Esophagus muscularis mucosa (tissue), 4 donors: ENCODE measurements at places on chromosomes 5 and 9.

DNA sequence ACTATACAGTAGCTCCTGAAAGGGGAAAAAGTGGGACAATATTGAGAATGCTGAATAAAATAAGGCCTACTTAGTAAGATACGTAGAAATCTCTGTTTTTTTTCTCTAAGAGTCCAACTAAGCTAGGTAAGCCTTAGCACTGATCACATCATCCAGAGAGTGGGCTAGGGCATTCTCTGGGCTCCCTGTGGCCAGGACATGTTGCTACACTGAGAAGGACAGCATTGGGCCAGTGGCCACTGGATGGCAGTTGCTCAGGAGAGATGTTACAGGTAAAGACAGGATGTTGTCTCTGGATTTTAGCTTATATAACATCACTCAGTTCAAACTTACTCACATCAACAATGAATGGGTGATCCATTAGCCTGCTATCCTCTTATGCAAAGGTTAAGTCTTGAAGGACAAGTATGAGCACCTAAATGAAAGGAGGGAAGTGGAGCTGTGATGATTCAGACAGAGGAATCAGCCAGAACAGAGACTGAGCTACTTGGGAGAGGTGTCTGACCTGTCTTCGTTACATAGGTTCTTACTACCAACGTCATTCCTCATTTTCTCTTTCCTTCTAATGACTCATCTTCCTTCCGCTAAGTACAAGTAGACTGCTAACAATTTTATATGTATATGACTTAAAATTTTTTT is 226.6 kb upstream of the ADCY2 start:
- no peak for DNase-seq

DNA sequence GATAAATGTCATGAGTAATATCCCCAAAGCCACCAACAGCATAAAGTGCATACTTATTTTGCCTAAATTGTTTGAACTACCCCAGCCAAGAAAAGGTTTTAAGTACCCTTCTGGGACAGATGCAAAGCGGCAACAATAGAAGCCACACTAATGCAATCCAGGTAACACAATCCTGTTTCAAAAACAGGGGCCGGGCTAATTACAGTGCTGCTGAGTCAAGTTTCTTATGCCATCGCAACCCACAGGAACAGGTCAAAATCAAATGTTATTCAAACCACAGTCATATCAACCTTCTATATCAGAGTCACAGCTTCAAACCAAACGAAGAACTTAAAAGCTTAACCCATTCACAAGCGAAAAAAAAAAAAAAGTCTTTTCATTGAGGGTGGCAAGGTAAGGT is 28.3 kb downstream of the EBF1 start:
- DNase-seq: no peak

GRCh38 chr9:11086561-11086960 is 473.8 kb upstream of the PTPRD start:
- DNase-seq: no peak

GRCh38 chr9:85425153-85425611 is 316.6 kb downstream of the AGTPBP1 start:
- DNase-seq: no peak

- DNase-seq: no peak
These were observed 192.6 kb downstream of the TLE4 start for GRCh38 chr9:79764374-79764773.

GRCh38 chr5:169347786-169348185 is 46.8 kb upstream of the SLIT3 start:
- no peak for DNase-seq

DNA sequence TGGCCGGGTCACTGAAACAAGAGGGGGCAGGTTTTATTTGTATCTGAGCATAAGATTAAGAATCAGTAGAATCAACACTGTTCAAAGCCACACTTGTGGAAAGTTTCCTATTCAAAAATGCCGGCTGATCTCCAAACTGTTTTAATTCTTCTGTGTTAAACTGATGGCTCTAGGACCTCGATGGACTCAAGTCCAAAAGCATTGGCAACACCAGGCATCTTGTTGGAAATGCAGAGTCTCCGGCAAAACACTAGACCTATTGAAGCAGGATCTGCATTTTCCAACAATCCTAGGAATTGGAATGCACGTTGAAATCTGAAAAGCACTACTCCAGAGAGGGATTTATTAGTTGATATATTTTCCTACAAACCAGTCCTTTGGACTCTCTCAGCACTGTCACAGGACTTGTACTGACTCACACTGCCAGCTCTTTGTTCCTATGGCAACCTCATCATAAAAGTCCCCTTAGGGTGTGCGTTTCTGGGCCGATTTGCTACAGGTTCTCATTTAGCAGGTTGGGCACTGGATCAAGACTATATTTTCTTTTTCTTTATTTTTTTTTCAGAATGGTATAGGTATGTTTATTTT is 48.1 kb upstream of the PCA3 start:
- DNase-seq: no peak

DNA sequence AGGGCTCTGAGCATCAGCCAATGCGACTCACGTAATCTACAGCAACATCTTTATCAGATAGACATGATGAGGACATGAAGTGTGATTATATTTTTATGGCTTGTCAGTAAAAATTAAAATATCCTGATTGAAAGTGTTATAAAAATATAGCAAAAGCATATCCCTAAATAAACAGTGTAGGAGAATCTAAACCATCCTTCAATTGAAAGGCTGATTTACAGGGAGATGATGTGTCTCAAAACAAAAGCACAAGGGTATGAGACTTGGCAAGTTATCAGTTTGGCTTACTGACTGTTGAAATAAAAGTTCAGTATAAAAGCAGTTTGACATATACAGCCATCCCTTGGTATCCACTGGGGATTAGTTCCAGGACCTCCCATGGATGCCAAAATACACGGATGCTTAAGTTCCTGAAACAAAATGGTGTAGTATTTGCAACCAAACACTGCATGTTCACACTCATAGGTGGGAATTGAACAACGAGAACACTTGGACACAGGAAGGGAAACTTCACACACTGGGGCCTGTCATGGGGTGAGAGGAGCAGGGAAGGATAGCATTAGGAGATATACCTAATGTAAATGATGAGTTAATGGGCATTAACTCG is 149.9 kb upstream of the MAP1B start:
- peak; percentile 78 for DNase-seq

GRCh38 chr5:133487093-133487492 is 125.2 kb downstream of the FSTL4 start:
- no peak for DNase-seq

DNA sequence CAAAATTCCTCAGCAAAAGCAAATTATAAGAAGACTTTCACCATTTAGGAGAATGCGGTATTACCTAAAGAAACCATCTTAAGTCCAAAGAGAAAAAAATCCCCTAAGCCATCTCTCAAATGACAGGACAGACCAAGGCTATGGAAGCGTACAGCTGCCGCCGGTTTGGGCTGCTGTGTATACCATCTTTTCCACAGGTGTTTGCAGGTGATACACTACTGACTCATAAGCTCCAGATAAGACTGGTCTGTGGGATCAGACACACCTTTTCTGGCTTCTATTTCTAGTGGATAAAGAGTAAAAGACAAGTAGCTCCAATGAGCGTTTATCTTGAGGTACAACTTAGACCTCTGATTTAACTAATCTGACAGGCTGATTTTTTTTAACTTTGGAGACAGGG is 7.7 kb downstream of the CDKN2AIPNL start:
- no peak for DNase-seq

DNA sequence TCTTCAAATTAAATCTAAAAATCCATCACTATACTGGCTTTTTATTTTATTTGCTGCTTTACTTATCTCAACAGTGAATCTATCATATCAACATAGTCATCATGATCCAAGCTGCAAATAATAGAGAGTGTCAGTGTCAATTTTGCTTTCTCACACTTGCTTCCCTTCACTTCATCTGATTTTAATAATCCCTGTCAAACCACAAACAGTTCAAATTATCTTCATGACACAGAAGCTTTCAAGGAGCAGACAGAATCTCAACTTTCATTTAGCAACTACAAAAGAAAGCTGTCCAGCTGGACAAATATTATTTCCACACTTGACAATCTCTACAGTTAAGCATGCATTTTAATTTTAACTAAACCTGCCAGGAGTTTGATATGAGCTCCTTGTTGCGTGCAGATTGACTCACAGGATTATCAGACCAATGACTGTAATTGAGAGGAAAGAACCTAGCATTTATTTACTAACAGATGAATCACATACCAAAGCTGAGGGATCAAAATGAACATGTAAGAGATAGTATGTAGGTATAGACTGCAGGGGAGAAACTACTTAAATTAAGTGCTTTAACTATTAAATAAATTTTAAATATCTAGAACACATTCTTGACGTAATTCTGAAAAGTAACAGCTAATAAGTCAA is 56.0 kb downstream of the KIAA0825 start:
- no peak for DNase-seq

DNA sequence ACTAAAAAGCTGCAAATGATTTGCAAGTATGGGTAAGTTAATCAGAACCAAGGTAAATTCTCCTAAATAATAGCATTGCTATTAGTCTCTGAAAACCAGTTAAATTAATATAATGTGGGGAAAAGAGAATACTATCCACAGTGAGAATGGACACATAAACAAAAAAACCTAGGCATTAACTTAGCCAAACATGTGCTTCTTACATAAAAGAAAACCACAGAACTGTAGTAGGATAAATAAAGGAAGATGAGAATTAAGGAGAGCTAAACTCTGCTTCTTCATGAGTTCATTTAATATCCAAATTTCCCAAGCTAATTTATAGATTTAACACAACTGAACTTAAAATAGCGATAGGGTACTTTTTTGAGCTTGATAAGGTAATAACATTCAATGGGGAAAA is 31.8 kb downstream of the ABCA1 start:
- no peak for DNase-seq

DNA sequence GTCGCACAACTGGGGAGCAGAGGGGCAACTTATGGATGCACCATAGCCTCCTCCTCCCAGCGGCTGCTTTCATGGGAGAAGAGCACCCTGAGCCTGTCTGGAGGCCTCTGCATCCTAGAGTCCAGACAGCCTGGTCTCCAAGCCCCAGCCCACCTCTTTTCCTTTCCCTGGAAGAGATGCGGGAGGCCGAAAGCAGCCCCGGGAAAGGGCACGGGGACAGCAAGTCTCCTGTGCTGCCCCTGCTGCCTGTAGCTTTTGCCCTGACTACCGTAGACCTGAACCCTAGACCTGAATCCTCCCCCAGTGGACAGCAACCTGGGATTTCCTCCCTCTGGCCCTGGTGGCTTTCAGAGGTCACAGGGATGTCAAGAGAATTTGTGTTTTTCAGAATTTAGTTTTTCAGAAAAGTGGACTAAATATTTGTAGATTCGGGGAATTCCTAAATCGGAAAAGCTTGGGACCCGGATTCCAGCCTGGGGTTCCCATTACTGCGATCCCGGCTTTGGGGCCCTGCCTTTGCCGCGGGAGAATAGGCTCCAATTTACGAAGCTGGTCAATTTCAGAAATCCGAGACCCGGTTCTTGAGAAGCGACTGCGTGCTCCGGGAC is 4.3 kb upstream of the PITX1 start:
- DNase-seq: no peak

GRCh38 chr5:103207653-103208052 is 50.9 kb upstream of the MACIR start:
- DNase-seq: no peak

DNA sequence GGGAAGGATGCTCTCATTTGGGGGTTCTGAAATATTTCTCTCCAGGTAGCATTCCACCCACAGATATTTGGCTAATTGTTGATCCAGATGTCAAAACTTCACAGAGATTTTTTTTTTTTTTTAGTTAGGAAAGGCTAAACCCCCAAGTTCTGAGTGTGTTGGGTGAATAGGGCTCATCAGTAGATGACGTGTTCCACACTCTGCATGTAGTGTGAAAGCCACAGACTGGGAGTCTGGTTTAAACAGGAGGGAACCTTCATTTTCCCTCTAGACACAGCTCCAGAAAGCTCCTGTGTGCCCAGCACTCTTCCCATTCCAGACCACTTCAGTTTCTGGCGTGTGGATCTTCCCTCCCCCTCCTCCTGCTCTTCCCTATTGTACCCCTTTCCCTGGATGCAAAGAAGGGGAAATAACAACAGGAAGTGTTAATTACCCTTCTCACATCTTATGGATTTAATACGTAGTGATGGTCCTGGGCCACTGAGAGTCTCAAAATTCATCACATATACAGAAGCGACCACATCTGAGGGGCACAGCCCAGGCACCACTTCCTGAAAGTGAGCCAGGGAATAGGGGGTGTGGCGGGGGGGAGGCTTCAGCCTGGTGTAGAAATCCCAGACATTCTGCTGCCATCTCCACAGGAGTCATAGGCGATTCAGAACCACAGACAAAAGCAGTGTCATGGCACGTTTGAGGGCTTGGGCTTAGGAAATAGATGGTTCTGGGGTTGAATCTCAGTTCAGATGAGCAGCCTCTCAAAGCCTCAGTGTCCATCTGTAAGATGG is 65.1 kb downstream of the DAP start:
- no peak for DNase-seq

- DNase-seq: no peak
These were observed 303.6 kb downstream of the SPOCK1 start for GRCh38 chr5:137195483-137195882.

DNA sequence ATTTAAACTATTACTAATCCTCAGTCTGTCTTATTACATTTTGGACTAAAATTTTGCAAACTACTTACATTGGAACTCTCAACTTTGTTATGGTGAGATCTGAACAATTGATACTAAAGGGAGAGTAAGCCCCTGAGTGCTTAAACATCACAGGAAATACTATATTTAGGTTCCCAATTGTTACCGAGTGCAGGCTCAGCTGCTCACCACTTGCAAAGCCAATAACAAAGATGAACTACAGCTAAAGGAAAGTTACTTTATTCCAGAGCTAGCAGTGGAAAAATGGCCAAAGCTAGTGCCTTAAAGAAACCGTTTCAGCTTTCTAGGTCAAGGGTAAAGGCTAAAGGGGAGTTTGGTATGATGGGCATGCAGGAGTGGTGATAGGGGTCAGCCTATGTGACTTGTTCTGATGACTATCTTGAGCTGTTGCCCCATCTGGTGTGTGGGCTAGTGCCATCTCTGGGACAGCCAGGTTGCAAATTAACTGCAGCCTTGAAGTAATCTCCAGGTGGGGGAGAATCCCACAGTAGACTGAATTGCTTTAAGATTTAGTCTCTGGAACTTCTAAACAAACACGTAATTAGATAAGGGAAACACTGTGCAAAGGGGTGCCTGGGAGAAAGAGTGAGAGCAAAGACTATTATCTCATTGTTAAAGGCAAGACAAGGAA is 7.8 kb upstream of the NDUFB6 start:
- no peak for DNase-seq

DNA sequence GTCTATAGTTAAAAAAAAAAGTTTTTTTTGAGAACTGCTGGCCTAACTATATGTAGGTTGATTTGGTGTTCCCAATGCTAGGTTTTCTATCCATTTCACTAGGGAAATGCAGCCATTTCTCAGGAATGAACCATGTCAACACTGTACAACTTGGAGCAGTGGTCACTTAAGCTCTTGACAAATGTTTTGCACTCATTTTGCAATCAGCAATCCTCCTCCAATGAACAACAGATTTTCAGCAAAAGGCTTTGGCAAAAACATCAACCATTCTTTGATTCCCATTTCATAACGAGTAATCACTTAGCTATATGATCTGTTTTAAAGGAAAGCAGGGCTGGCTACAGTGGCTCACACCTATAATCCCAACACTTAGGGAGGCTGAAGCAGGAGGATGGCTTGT is 17.9 kb downstream of the STRBP start:
- DNase-seq: no peak
